ENCODE measurements at places on chromosomes 5 and 9. TPM values are rescaled to one million over a fixed set of nuclear protein-coding genes. Genes with fewer than 3 reads are reported as not detected.

- peak; percentile 70 for DNase-seq
Measured at GRCh38 chr5:160118349-160119141, 705 bp downstream of the PWWP2A start.

GRCh38 chr9:84254972-84255371 is 85.6 kb downstream of the SLC28A3 start:
- no peak for DNase-seq

GRCh38 chr5:127409246-127409917 is 108.1 kb upstream of the PRRC1 start:
- DNase-seq: no peak

DNA sequence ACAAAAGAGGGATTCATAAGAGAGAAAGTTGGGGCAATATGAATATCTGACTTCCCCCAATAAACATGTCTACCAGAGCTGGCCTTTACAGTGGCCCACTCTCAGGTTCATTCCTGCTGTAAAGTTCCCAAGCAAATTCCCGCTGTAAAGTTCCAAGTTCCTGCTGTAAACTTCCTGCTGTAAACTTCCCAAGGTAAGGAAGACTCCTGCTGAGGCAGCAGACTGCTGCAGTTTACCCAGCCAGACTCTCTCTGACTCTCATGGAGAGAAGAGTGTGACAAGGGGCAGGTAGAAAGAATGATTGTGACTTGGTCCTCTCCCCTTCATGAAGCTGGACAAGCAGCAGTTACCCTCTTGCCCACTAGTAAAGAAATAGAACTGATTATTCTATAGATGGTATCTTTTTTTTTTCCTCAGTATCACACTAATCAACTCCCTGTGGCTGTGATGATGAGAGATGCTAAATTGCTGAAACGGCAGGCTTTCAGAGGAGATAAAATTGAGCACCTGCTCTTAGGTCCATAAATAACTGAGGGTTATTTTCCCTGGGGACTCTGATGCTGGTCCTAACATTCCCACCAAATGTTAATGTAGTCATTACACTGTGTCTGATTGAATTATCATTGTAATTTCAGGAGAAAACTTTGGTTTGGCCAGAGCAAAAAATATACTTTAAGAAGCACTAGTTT is 220.4 kb downstream of the PARP8 start:
- DNase-seq: no peak

DNA sequence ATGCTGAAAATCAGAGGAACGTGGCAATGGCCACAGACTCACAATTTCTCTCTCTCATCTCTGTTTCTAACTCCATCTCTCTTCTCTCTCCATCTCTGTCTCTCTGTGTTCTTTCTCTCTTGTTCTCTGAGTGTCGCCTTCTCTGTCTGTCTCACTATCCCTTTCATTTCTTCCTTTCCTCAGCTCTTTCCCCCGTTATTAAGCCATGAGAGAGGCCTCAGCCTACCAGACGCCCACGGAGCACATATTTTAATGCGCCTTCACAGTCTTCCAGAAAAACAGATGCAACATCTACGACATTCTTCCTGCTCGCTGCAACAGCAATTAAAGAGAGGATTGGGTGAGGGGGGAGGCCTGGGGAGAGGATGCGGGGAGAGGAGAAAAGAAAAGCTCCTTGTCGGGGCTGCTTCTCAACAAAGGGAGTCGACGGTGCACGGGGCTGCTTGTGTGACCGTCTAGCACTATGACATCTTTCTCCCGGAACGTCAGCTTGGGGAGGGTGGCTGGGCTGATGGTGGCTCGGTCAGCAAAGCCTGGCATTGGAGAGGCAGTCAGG is 37.7 kb upstream of the NEURL1B start:
- peak; percentile 30 for DNase-seq

DNA sequence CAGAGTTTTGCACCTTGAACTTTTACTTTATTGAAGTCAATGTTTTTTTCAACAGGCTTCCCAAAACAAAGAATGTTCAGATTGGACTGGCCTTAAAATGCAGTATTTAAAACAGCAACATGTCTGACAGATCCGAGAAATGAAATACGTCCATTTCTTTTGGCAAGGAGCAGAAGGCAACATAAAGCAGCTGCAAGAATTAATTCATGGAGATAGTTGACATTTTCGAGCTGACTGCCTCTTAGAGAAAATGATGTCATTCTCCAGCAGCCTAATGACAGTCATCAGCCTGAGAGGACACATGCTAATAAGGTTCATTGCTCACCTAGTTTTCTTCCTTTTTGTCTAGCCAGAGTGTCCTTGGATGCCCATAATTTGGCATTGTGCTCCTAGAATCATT is 232.2 kb upstream of the SEMA6A start:
- no peak for DNase-seq

GRCh38 chr5:5658226-5658625 is 235.7 kb downstream of the ICE1 start:
- DNase-seq: no peak

Gene CD72
- total RNA-seq: 0.60 TPM

Gene SH3PXD2B
- 5.5 TPM for total RNA-seq

Gene INSL4
- total RNA-seq: not detected

All from right lobe of liver (tissue), 6 donors.